Ascending aorta (tissue), 2 donors: ENCODE measurements at places on chromosomes 11 and 22. TPM values are rescaled to one million over a fixed set of nuclear protein-coding genes. Genes with fewer than 3 reads are reported as not detected.

DNA sequence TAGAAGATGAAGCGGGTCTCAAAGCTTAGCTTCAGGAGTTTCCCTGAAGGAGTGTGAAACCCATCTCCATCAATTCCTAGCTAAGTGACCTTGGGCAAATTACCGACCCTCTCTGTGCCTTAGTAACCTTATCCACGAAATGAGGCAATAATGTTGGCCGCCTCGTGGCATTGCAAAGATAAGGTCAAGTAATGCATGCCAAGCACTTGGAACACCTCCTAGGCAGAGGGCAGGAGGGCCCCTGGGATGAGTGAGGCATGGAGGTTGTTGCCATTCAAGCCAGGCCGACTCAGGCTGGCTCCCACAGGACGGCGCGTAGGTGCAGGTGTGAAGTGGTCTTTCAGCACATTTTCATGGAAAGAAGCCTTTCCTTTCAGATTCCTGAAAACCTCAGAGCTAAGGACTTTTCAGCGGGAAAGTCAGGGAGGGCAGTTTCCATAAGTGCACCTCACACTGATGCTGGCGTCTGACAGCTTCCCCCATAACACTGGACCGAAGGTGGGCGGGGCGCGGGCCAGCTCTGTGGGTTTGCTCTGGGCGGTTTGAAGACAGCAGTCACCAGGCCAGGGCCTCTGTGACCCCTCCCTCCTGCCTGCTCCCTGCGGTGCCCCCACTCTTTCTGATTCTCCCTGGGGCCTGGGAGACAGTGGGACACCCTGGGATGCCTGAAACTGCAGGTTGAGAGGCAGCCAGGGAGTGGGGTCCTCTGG is 25.2 kb downstream of the RPS6KA4 start:
- no peak for DNase-seq
- no peaks in the 10 kb centered on the region for H3K27me3 ChIP-seq
- H3K36me3 ChIP-seq = no peaks in the 10 kb centered on the region
- peaks cover 12% of the 10 kb centered on the region for H3K4me1 ChIP-seq

DNA sequence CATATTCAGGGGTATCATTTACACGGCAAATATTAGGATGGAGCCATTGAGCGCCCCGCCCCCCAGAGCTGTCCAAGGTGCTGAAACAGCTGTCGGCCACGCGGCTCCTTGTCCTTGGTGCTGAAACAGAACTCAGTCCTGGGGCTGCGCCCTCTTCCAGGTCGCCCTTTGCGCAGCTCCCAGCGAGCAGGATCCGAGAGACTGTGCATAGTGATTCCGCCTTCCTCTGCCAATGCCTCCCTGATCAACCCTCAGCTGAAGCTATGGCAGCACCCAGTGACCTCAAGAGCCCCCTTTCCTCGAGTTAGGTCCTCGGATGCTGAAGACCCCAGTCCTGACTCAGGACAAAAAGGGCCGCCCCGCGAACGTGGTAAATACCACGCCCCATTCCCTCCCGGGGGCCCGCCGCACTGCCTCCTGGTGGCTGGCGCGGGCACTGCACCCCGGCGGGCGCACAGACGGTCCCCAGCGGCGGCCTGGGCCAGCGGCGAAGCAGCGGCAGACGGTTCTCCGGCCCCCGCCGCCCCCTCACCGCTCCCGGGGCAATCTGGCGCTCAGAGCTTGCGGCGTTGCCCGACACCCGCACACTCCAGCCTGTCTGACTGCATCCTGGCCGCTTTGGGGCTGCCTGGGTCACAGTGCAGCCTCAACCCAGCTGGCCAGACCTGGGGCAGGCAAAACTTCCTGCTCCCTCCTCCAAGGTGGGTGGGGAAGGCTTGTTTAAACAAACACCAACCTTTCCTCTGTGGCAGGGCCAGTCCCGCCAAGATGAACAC is 13.4 kb downstream of the SYT7 start:
- DNase-seq = peak; percentile 71
- H3K36me3 ChIP-seq = no peaks in the 10 kb centered on the region
- no peaks in the 10 kb centered on the region for H3K4me1 ChIP-seq

DNA sequence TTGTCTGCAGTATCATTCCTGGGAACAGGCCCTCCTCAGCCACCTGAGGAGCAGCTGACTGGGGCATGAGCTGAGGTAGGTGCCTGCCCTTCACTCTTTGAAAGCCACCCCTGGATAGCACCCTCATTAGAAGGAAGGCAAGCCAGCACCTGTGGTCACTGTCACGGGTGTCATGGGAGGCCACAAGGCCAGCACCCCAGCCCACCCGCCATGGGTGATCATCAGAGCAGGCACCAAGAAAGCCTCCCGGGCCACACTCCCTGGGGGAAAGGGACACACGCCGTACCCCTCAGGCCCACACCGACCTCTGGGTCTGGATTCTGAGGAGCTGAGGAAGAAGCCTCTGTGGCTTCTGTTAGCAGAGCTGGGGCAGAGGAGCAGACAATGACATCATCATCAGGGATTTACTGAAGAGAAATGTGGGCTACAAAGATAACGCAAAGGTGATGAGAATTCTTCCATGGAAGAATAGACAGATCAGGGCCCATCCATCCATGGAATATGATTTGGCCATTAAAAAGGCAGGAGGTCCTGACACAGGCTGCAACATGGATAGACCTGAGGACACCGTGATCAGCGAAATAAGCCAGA is 16.7 kb upstream of the NAP1L4 start:
- no peak for DNase-seq
- H3K27me3 ChIP-seq = no peaks in the 10 kb centered on the region
- peaks cover 77% of the 10 kb centered on the region for H3K36me3 ChIP-seq
- H3K27ac ChIP-seq = no peak overlapping the region

GRCh38 chr22:33542153-33542552 is 378.1 kb downstream of the LARGE1 start:
- H3K4me3 ChIP-seq = no peak overlapping the region
- H3K4me1 ChIP-seq = peaks cover 9% of the 10 kb centered on the region
- no peak overlapping the region for H3K27ac ChIP-seq
- no peaks in the 10 kb centered on the region for H3K36me3 ChIP-seq

- DNase-seq = no peak
- H3K27ac ChIP-seq = no peak overlapping the region
Observed at GRCh38 chr22:31926969-31927368, 17.4 kb upstream of the YWHAH start.

DNA sequence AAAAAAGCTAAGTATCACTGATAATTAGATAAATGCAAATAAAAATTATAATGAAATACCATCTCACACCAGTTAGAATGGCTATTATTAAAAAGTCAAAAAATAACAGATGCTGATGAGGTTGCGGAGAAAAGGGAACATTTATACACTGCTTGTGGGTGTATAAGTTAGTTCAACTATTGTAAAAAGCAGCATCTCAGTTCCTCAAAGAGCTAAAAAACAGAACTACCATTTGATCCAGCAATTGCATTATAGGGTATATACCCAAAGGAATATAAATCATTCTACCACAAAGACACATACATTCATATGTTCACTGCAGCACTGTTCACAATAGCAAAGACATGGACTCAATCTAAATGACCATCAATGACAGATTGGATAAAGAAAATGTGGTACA is 120.3 kb upstream of the ZBED5 start:
- H3K4me1 ChIP-seq = no peaks in the 10 kb centered on the region
- no peaks in the 10 kb centered on the region for H3K27me3 ChIP-seq
- no peak for DNase-seq
- H3K36me3 ChIP-seq = no peaks in the 10 kb centered on the region

Gene CAVIN3
- 596 TPM for total RNA-seq

Gene NRIP3
- total RNA-seq = 7.7 TPM

Gene OR5B21
- not detected for total RNA-seq

Gene MYO18B
- total RNA-seq = 12.0 TPM
